Esophagus muscularis mucosa (tissue), 4 donors: ENCODE measurements at places on chromosomes 6 and 20.

DNA sequence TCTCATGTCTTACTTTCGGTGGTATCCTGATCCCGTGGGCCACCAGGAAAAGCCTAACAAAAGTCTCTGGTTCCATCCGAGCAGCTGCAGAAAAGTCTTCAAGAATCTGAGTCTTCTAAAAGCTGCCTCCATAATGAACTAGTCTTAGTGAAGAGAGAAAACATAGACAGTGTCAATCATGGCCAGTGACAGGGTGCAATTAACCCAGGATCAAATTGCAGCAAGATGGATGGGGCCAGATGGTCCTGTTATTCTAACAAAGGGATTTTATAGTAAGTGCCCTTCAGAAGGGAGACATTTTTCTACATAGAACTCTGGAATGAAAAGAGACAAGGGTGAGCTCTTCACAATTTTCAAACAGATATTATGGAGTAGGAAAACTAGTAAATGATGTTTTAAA, 281.6 kb upstream of the ZFP64 start:
- DNase-seq: no peak
- no peaks in the 10 kb centered on the region for H3K4me1 ChIP-seq
- H3K36me3 ChIP-seq: no peaks in the 10 kb centered on the region
- no peaks in the 10 kb centered on the region for H3K27me3 ChIP-seq
- H3K27ac ChIP-seq: no peak overlapping the region
- no peak overlapping the region for H3K4me3 ChIP-seq

DNA sequence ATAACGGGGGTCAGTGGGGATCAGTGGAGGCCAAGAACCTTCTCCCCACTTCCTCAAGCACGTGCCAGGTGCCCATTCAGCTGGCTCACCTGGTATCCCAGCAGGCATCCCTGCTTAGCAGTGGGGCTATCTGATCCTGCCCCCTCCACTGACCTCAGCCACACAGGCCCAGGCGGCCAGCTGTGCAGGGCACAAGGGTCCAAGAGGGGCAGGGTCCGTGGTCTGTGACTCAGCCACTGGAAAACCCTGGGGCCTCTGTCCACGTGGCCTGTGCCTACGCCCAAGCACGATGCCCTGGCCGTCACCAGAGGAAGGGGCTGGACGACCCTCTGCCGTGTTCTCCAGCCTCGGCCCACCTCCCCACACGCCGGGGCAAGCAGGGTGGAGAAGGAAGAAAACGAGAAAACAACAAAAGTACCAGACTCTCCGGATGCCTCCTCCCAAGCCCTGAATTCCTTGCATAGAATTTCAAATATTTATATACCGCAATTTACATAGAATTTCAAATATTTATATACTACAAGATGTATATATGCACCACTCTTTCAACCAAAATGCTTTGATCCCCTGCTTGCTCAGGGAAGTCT, 12.1 kb downstream of the PXDC1 start:
- no peak overlapping the region for H3K4me3 ChIP-seq
- no peak for DNase-seq
- peaks cover 78% of the 10 kb centered on the region for H3K4me1 ChIP-seq
- no peaks in the 10 kb centered on the region for H3K27me3 ChIP-seq
- peaks cover 50% of the 10 kb centered on the region for H3K36me3 ChIP-seq

DNA sequence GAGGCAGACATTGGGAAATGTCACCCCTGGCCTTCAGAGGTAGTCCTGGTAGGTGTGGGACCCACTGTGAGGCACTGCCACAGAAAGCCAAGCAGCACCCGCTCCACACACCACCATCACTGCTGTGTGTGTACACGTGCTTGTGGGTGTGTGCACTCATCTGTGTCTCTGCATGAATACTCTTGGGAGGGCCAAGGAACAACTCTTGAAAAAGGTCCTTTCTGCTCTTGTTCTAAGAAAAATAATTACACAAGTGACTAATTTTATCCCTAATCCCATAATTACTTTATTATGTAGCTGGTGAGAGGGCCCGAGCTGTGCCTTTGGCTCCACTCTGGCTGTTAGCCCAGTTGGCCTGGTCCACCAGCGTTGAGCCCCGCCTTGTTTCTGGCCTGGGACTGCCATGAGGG, 21.7 kb upstream of the EPB41L1 start:
- H3K4me1 ChIP-seq: no peaks in the 10 kb centered on the region
- no peak overlapping the region for H3K27ac ChIP-seq
- H3K36me3 ChIP-seq: no peaks in the 10 kb centered on the region

GRCh38 chr6:41370488-41371111, 35.2 kb downstream of the NCR2 start:
- no peaks in the 10 kb centered on the region for H3K36me3 ChIP-seq
- peaks cover 31% of the 10 kb centered on the region for H3K4me1 ChIP-seq
- peak; percentile 47 for DNase-seq
- H3K4me3 ChIP-seq: no peak overlapping the region
- no peak overlapping the region for H3K27ac ChIP-seq

DNA sequence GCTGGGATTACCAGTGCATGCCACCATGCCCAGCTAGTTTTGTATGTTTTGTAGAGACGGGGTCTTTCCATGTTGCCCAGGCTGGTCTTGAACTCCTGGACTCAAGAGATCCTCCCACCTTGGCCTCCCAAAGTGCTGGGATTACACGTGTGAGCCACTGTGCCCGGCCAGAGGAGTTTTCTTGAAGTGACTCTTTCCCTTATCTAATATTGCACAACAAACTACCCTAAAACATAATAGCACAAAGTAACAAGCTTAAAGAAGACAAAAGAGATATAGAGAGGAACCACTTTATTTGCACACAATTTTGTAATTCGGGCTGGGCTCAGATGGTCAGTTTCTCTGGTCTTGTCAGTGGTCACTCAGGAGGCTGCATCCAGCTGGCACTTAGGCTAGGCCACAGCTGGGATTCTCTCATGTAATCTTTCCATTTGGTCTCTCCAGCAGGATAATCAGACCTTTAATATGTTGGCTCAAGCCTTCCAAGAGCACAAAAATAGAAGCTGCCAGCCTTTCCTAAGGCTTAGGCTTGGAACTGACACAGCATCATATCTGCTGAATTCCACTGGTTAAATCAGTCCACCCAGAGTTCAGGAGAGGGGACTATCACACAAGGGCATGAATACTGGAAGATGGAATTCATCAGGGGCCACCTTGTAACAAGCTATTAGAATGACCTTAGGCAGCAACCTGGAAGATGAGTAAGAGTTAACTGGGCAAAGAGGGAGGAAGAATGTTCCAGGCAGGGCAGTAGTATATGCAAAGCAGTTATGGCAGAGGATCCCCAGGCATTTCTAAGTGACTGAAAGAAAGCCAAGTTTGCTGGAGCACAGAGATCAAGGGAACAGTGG, 56.7 kb upstream of the PNRC1 start:
- no peak for DNase-seq
- peak overlapping the region; percentile 77 for H3K27ac ChIP-seq

DNA sequence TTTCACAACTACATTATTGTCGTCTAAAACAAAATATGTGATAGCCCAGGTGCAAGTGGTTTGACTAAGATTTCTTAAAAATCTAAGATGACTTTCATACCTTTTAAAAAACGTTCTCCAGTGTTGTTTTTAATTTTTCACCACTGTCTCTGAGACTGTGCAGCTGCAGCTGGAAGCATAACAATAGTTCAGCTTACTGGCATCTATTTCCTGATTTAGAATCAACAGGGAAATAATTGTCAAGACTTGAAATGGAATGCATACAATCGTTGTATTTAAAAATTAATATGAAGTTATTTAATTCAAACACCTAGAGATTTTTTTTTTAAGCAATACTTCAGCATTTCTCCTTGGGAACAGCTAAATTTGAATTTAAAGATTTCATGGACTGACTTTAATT, 982.0 kb upstream of the EPHA7 start:
- H3K4me1 ChIP-seq: no peaks in the 10 kb centered on the region
- no peak overlapping the region for H3K27ac ChIP-seq
- H3K27me3 ChIP-seq: no peaks in the 10 kb centered on the region
- no peak overlapping the region for H3K4me3 ChIP-seq

GRCh38 chr6:14638906-14639761, 521.6 kb downstream of the CD83 start:
- H3K27me3 ChIP-seq: no peaks in the 10 kb centered on the region
- peaks cover 14% of the 10 kb centered on the region for H3K4me1 ChIP-seq
- peak overlapping the region; percentile 49 for H3K27ac ChIP-seq
- H3K4me3 ChIP-seq: peak overlapping the region; percentile 28

DNA sequence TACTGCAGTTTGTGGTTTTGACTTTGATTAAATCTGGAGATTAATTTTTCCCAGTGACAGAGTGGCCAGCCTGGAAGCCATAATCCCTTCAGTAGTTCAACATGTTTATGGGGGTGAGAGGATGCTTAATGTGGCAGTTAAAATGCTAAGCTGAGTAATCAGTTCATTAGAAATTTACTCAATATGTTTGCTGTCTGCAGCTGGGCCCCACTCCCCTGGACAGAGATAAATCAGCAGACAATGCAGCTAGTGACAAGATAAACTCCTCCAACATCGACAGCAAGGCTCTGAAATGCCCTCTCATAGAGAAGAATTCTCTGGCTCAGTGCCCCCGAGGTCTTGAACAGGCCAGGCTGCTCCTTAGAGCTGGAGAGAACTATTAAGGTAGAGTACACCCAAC, 101.9 kb downstream of the LRFN2 start:
- no peaks in the 10 kb centered on the region for H3K36me3 ChIP-seq
- DNase-seq: no peak
- H3K4me3 ChIP-seq: no peak overlapping the region
- H3K27ac ChIP-seq: no peak overlapping the region
- H3K4me1 ChIP-seq: peaks cover 4% of the 10 kb centered on the region
- no peaks in the 10 kb centered on the region for H3K27me3 ChIP-seq

GRCh38 chr20:64238115-64238825, 17.3 kb upstream of the PCMTD2 start:
- H3K27me3 ChIP-seq: no peaks in the 10 kb centered on the region
- H3K36me3 ChIP-seq: no peaks in the 10 kb centered on the region

DNA sequence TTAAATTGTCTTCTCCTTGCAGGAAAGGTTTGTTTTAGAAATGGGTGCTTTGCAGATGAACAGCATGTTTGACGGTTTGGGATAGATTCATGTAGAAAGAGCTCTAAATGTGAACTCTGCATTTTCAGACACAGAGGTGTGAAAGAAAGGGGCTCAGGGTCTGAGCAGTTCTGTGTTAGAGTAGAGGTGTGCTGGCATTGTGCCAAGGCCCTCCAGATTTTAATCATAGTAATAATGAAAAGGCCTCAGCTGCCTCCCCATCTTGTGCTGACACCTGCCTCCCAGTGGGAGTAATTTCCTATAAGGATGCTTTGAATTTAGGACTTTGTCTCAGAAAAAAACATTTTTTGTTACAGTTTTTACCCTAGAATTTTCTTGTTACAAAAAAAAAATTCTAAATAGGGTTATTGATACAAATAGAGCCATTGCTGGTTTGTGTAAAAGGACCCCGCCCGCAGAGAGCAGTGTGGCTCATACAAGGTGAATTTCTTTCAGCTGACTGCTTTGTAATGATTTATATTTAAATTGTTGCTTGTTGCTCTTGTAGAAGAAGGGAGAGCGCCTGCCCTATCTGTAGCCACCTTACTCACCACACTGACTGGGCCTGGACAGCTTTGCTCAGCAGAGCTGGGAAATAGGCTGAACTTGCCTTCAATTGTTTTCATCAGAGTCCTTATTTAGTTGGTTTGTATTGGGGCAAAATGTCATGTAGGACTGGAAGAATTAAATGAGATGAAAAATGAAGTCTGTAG, 294.5 kb downstream of the ZFAND3 start:
- no peak overlapping the region for H3K27ac ChIP-seq
- H3K4me1 ChIP-seq: peaks cover 16% of the 10 kb centered on the region
- H3K27me3 ChIP-seq: no peaks in the 10 kb centered on the region
- DNase-seq: no peak

GRCh38 chr6:118502169-118502568, 45.9 kb upstream of the PLN start:
- H3K36me3 ChIP-seq: no peaks in the 10 kb centered on the region
- no peak overlapping the region for H3K27ac ChIP-seq

DNA sequence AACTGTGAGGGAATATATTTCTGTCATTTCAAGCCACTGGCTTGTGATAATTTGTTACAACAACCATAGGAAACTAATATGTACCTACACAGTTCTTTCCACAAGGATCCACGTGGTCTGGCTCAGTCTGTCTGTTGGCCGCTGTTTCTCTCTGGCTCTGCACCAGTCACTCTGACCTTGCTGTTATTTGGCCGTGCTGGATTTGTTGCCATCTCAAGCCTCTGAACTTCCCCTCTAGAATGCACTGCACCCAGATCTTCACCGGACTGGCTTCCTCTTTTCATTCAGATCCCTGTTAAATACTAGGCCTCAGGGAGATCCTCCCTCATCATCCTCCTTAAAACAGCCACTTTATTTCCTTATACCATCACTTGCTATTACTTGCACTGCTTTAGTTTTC, 446.8 kb downstream of the TFAP2B start:
- H3K27ac ChIP-seq: no peak overlapping the region
- no peaks in the 10 kb centered on the region for H3K36me3 ChIP-seq
- no peaks in the 10 kb centered on the region for H3K27me3 ChIP-seq
- DNase-seq: no peak

- H3K27me3 ChIP-seq: no peaks in the 10 kb centered on the region
- DNase-seq: no peak
- H3K27ac ChIP-seq: no peak overlapping the region
- no peaks in the 10 kb centered on the region for H3K36me3 ChIP-seq
- no peaks in the 10 kb centered on the region for H3K4me1 ChIP-seq
Observed at GRCh38 chr6:151186306-151186705, 53.5 kb upstream of the AKAP12 start.

GRCh38 chr6:44161997-44162338, 3.3 kb downstream of the CAPN11 start:
- no peaks in the 10 kb centered on the region for H3K36me3 ChIP-seq
- DNase-seq: no peak
- no peak overlapping the region for H3K27ac ChIP-seq
- H3K27me3 ChIP-seq: no peaks in the 10 kb centered on the region

DNA sequence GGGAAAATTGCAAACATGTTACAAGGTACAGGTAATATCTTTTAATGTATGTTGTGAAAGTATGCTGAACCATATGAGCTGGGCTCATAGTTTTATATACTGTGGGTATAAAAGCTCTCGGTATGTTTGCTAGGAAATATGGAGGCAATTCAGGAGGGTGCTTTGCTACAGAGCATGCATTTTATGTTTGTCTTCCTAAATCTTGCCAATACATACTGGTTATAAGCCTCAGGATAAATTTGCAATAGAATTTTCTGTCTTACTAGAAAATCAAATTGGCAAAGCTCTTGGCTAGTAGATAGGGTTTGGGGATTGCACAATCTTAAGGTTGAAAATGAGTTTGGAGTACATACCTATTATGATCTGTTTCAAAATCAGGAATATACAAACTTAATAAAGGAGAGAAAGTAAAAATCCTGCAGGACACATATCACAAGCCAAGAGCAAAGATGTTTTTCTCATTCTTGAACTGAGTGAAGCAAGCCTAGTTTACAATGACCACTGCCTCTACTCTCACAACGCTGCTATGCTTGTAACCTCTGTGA, 751.2 kb downstream of the HDGFL1 start:
- no peak overlapping the region for H3K4me3 ChIP-seq
- no peaks in the 10 kb centered on the region for H3K4me1 ChIP-seq
- no peaks in the 10 kb centered on the region for H3K36me3 ChIP-seq
- H3K27me3 ChIP-seq: no peaks in the 10 kb centered on the region
- DNase-seq: no peak

- no peaks in the 10 kb centered on the region for H3K27me3 ChIP-seq
- peaks cover 7% of the 10 kb centered on the region for H3K36me3 ChIP-seq
- no peak overlapping the region for H3K4me3 ChIP-seq
- DNase-seq: no peak
- no peak overlapping the region for H3K27ac ChIP-seq
- H3K4me1 ChIP-seq: peaks cover 12% of the 10 kb centered on the region
Observed at GRCh38 chr6:113959235-113959634, 11.7 kb downstream of the HDAC2 start.

- no peaks in the 10 kb centered on the region for H3K4me1 ChIP-seq
- no peaks in the 10 kb centered on the region for H3K36me3 ChIP-seq
- H3K27ac ChIP-seq: no peak overlapping the region
- DNase-seq: no peak
- no peak overlapping the region for H3K4me3 ChIP-seq
- H3K27me3 ChIP-seq: no peaks in the 10 kb centered on the region
Observed at GRCh38 chr6:43746613-43747102, 23.4 kb upstream of the VEGFA start.
